ENCODE measurements at places on chromosomes 6 and 20.

GRCh38 chr20:4625687-4626086 lies 96.0 kb upstream of the PRND start:
- no peak for DNase-seq

DNA sequence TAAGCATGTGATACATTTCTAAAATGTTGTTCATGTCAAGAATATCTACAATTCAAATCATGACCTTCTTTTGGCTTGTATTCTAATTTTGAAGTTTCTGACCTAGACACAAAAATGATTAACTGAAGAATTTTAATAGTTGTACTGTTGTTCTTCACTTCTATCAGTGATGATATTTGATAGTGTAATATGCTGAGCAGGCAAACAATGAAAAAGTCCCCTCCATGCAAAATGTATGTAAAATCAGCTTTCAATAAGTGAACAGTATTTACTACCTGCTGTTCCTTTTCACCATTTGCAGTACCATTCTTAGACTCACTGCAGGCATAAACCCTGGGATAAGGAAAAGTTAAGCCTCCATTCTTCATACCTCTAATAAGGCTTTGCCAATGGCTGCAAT lies 201.5 kb downstream of the LAMA2 start:
- no peak for DNase-seq

DNA sequence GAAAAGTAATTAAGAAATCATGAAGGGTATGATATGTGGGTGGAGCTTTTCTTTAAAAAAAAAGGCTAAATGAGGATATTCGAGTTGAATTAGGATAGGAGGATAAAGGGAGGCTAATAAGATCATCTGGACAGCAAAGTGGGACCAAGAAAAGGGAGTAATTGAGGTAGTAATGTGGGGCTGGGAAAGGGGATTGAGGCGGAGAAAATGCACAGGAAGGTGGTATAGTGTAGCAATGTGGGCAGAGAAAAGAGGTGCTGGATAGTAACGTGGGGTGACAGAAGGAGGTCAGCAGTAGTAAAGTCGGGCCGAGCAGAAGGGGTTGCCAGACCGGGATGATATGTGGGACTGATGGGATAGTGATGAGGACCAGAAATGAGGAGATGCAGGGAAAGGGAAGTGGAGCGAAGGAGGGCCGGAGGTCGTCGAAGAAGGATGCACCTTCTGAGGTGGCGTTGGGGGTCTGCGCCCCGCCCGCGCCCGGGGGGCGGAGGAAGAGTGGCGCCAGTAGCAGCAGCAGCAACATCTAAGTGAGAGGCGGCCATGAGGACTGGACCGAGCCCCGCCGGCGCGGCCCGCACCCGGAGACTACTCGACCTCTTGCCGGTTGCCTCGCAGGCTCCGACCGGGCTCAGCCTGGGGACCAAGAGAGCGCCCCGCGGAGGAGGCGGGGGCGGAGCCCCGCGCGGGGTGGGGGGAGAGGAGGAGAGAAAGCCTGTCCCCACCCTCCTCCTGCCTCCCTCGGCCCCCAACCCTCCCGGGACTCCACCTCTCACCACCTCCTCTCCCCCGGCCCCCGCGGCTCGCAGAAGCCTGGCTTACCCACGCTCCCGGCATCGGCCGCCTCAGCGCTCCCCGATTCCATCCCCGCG lies 887 bp downstream of the GABBR1 start:
- peak; percentile 64 for DNase-seq

- DNase-seq, result no peak
These were observed 103.2 kb upstream of the SUPT3H start for GRCh38 chr6:45480752-45481415.

DNA sequence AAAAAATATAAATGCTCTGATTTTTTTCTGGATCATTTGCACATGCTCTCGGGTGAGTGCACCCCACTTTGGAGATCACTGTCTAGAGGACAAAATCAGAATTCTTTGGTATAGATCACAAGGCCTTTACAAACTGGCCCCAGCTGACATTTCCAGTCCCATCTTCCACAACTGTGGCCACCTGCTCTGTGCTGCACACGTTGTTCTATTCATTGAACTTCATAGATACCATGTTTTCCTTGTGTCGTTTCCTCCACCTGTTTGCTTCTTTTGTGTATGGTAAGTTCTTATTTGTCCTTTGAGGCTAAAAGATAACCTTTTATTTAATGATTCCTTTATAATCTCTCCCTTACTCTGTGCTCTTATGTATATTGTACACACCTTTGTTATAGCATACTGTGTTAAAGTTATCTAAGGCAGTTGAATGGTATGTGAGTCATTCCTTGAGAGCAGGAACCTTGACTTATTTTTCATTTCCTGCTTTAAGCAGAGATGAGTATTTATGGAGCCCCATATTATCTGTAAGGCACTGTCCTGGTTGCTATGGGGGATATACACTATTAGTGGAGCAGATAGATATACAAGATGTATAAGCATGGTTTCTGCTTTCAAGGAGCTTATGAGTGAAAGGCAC lies 12.0 kb upstream of the SLC17A5 start:
- DNase-seq, result no peak

All from memory B cell (primary cell).